ENCODE measurements at places on chromosomes 1 and 21.

DNA sequence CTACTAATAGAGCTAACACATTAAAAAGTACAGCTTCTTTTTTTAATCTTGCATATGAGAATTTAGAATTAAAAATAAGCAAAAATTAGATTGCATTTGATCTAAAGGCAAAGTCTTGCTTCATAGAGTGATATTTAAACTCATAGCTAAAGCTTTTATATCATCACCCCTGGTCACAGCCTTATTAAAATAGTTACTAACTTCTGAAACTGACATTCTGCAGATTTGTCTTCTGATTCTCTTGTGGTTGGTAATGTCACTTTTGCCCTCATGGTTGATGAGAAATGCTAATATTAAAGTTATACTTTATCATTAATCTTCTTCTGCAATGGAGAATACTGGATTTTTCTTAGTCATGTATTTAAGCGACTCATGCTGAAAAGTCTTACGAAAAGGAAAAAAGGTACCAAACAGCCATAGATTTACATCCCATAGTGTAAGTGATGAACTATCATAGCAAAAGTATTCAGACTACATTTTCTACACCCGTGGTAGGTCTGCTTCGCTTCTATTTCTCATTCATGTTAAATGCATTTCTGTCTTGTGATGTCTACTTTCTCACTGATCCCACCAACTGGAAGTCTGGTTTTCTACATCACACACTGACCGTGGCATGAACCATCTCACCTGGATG is 330.5 kb upstream of the B3GALT2 start:
- DNase-seq: no peak

DNA sequence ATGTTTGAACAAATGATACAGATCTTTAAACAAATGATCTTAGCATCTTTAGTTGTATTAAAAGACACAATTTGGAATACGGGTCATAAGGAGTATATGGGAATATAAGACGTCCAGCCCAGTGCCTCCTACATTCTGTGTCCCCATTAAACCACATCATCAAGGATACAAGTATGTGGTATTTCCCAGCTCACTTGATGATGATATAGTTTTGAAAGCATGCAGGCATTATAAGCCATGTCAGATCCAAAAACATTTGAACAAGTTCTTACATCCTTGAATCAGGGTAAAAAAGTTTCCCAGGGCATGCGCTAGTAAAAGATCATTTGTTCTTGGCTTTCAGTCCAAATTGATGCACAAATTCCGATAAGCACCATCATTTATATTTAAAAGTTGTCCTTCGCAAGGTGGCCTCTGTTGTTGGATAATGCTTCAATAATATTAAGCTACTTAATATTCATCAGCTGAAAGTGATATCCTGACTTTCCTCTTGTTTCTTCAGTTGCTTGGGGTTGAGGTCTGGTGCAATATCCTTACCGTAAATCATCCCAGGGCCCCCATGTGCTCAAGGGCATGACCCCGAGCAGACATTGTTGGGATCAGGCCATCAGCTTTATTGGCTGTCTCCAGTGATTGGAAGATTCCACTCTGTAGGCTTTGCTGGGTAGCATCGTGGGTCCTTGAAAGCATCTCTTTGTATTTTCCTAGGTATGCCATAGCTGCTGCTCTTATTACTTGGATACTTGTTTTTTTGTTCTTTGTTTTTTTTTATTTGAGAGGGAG is 61.8 kb downstream of the CENPF start:
- DNase-seq: no peak

DNA sequence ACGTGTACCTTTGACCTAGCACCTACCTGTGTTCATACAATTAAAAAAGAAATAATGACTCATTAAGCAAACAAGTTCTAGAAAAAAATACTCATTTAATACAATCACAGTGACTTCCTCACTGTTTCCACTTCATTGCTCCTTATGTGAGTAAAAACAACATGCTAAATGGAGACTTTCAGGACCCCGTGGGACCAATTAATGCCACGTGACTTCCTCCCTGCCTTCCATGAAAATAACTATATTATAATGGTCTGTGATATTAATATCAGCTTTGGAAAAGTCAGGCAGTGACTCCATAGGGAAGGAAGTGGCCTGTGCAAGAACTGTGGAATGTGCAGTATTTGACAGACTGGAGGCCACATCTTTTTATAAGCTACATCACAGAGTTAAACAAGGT is 337.8 kb downstream of the HLX start:
- DNase-seq: no peak

- DNase-seq: no peak
Measured at GRCh38 chr1:119440721-119441307, 25.9 kb downstream of the HSD3B2 start.

GRCh38 chr1:145999321-146000024 is 3.1 kb upstream of the TXNIP start:
- no peak for DNase-seq

DNA sequence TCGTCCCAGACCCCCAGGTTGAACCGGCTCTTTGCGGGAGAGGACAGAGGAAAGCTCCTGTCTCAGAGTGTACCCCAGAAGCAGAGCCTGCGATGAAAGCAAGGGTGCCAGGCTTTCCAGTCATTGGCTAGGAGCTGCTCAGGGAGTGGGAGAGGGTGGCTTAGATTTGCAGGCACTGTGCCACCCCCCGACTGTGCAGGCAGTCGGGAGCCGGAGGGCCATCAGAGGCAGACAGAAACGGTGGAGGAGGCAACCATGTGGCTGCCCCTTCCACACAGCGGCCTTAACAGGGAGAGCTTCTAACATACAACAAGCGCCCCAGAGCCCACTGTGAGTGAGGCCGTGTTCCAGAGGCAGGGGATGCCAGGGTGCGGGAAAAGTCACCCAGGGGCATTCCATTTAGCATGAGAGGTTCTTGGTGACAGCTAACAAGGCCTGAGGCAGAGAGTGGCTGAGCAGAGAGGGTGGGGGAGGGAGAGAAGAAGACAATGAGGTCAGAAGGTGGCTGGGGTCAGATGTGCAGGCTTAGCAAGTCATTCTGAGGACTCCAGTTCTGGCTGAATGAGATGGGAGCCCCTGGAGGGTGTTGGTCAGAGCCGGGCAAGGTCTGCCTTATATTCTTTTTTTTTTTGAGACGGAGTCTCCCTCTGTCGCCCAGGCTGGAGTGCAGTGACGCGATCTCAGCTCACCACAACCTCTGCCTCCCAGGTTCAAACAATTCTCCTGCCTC is 9.5 kb upstream of the C1orf167 start:
- no peak for DNase-seq

DNA sequence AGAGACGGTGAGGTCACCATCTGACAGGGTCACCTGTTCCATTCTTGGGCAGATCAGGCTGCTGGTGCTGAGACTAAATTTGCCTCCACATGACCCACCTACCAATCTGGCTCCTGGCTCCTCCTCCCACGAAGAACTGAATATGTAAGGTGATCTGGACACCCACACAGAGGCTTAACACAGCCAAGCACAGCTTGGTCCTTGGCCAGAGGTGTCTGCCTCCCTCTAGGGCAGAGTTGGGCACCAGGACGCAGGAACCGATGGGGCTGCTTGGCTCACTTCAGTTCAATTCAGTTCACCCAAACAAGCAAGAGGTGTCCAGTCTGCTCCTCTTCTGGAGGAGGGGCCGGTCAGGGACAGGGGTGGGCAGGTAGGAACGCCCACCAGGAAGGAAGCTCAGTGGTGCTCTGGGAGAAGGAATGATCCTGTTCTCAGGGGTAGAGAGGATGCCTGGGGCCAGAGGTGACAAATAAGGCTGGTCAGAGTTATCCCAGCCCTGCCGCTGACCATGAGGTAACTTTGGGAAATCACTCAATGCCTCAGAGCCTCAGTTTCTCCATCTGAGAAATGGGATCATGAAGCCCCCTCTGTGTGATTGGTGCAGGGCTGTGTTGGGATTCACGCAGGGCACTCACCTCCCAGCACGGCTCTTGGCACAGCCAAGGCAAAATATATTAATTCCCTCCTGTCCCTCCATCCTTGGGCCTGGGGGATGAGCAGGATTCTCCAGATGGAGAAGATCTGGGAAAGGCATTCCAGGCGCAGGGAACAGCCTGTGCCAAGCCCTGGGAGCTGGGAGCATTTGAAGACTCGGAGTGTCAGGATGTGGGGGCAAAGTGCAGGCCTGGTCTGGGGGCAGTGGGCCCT is 284.5 kb downstream of the PTPRU start:
- no peak for DNase-seq

DNA sequence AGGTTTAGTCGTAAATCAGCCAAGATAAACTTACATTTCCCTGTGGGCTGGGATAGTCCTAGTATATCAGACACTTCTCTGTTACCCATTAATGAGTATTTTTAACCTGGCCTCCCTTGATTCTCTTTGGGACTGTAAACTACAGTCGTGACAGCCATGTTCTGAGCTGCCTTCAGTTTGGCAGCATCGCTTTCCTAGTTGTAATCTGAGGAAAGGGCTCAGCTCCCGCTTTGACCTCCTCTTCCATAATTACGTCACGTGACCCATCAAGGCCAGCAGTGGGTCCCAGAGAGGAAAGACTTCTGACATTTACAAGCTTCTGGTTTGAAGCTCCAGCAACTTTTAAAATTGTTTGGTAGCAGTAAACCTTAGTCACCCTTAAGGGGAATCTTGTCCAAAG is 34.6 kb upstream of the MTR start:
- DNase-seq: no peak

DNA sequence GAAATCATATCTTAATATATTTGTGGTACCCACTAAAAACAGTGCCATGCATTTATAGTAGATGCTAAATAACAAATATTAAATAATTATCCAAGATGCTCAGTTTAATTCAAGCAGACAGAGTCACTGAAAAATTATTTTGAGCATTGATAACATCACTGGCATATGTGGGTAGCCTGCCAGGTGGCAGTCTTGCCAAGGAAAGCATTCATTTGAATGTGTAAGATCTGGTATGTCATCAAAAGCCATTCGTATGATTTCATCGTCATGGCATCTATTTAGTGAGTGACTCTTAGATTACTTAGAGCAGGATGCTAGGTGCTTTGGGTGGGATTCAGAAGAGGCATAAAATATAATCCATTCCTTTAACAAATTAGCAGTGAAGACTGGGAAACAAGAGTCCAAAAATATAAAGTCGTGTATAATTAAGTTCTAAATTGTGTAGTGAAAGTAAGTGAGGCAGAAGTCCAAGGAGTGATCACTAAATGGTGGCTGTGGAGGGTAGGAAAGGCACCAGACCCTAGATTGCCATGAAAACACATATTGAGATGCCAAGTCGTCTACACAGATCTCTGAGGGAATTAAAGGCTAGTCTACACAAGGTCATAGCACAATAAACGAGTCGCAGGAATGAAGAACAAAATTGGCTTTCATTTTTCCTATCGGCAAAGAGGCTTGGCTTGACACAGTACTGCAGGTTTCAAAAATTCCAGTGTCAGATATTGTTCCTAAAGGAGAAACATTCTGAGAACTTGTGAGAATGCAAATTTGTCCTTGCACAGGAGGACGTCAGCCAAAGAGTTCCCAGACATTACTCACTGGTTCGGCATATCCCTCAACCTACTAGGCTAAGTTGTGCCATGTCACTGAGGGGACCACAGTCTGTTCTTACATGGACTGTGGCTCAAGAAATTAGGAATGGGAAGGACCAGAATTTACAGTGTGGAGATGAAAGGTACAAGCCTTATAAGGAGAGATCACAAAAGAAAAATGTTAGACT is 130.8 kb downstream of the LYPLAL1 start:
- no peak for DNase-seq

DNA sequence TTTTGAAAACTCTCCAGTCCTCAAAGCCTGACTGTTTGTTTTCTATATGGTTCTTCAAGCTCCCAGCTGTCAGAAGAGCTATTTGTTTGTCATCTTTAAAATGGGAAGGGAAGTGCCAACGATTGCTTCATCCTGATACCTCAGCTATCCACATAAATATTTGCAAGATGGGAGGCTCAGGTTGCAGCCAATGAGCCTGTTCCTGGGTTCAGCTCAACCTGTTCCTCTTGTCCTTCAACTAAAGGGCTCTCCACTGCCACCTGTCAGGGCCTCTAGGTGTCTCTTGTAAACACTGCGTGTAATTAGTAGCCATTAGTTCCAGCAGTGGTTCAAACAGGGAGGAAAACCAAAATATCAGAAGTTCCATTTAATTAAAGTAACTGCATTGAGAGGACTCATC is 445.1 kb downstream of the AJAP1 start:
- no peak for DNase-seq

- DNase-seq: no peak
Measured at GRCh38 chr1:164983023-164983650, 373.4 kb downstream of the LMX1A start.

DNA sequence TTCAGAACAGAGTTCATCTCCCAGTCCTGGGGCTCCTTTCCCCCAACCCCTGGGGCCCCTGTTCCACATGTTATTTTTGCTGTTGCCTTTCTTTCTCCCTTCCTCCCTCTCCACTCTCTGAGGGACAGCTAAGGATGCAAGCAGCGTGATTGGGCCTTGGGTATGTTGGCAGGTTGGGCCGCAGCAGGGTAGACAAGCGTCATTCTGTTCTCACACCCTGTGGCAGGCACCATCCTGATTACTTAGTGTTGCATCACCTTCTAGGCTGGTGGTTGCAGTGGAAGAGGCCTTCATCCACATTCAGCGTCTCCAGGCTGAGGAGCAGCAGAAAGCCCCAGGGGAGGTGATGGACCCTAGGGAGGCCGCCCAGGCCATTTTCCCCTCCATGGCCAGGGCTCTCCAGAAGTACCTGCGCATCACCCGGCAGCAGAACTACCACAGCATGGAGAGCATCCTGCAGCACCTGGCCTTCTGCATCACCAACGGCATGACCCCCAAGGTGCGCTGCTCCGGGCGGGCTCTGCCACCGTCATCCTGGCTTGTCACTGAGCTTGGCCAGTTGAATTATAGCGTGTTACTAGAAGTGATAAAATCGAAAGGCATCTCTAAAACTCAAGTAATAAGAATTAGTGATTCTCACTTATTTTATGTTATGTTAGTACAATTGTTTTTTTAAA is 43.4 kb downstream of the VANGL1 start:
- no peak for DNase-seq

- no peak for DNase-seq
Measured at GRCh38 chr1:89927049-89927448, 67.9 kb upstream of the ZNF326 start.

DNA sequence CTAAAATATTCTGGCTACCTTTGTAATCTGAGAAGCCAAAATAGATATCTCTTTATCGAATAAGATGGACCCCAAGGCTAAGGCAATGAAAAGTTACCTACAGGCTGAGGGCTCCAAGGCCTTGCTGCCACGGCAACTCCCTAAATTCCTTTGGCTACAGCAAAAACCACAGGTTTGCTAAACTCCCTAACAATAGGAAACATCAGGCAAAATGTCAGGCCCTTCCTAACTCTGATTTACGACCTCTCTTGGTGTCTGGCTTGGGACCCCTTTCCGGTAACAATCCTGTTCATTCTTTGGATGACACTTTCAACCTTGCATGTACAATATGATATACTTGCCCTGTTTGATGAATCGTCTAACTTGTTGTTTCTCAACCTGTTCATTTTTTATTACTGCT is 11.3 kb upstream of the OR2T8 start:
- DNase-seq: no peak

- DNase-seq: no peak
Measured at GRCh38 chr1:159804924-159805323, 2.8 kb downstream of the FCRL6 start.

GRCh38 chr1:26999440-26999987 is 6.0 kb downstream of the TRNP1 start:
- no peak for DNase-seq
